ENCODE measurements at places on chromosomes 1 and 21.

DNA sequence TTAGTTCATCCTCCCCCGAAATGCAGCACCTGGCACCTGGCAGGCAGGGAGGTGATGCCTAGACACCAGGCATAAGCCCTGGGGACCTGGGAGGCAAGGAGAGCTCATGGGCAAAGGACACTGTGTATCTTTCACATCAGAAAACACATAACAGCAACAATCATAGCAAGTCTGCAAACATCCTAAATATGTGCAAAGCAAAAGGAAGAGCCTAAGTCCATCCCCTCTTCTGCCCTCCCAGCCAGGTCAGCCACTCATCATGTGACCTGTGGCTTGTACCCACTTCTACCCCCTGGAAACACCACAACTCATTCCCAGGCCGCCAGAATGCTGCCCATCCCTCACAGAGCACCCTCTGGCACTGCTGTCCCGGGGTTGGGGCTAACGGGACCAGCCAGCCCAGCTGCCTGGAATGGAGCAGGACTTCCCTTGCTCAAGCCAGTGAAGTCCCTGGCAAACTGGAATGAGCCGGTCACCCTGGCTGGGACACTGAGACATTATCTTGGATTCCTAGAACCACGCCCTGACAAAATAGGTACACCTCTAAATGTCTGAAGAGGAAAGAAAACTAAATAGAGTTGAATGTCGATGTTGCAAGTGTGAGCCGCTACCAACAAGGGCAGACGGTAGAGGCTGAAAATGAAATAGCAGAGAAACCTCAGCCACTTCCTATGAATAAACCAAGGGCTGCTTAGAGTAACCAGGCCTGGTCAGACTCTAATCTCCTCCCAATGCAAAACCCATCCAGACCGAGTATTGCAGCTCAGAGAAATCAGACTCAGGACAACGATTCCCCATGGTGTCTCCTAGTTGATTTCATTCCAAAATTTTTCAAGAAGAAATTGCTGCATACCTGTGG is 29.4 kb downstream of the TMPRSS2 start:
- DNase-seq, result no peak
- no peaks in the 10 kb centered on the region for H3K36me3 ChIP-seq
- peaks cover 7% of the 10 kb centered on the region for H3K4me1 ChIP-seq
- no peak overlapping the region for H3K27ac ChIP-seq

DNA sequence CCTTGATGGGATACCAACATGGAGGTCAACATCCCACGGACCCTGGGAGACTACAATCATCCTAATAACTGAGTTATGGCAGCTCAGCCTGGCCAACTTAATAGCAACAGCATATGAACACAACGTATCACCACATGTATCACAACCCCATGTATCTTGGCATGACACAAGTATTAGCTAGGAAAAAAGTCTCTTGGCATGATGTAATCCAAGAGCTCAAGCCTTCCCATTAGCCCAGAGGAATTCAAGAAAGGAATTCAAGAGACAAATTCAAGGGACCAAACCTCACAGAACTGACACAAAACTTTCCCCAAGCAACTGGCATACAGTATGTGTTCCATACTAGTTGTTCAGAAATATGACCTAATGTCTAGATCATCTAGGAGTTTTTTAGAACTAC is 100.9 kb upstream of the HMGB4 start:
- H3K36me3 ChIP-seq, result no peaks in the 10 kb centered on the region
- H3K27ac ChIP-seq, result no peak overlapping the region
- H3K4me3 ChIP-seq, result no peak overlapping the region
- no peaks in the 10 kb centered on the region for H3K27me3 ChIP-seq
- peaks cover 5% of the 10 kb centered on the region for H3K4me1 ChIP-seq

DNA sequence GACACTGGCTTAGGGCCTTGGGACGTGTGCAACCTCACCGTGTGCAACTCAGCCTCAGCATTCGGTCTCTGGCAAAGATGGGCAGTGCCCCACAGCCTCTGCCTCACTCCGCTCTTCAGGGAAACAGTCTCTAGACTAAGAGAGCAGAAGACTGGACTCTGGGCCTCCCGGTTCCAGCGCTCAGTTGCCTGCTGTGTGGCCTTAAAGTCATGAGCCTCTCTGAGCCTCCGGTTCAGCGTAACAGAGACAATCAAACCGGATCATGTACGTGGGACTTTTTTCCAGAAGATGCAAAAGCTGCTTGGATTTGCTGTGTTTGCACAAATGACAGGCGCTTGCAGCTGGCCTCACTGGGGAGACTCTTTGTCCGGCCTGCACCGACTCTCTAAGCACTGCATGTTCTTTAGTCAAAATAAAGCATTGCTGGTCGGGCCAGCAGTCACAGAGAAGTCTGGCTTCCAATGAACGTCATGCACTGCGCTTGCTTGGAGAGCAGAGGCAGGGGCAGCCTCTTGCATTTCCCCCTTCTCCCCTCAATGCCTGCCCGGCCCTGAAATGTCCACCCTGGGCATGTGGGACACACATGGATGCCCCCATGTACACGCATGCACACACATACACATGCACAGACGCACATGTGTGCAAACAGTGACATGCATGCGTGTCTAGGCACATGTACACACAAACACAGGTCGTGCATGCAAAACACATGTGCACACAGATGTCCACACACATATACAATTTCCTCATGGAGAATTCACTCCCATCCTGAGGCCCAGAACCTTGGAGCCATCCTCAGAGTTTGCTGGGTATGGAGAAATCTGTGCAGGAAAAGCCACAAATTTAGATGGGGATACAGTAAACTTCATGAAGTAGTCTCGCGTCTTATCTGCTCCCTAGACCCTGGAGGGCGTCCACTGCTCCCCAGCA is 152.4 kb downstream of the PRDM16 start:
- no peak overlapping the region for H3K4me3 ChIP-seq
- H3K27ac ChIP-seq, result peak overlapping the region; percentile 86
- H3K27me3 ChIP-seq, result no peaks in the 10 kb centered on the region
- DNase-seq, result no peak
- no peaks in the 10 kb centered on the region for H3K36me3 ChIP-seq
- peaks cover 40% of the 10 kb centered on the region for H3K4me1 ChIP-seq

GRCh38 chr1:3153197-3153596 is 84.2 kb downstream of the PRDM16 start:
- H3K27me3 ChIP-seq, result no peaks in the 10 kb centered on the region
- DNase-seq, result no peak
- H3K27ac ChIP-seq, result no peak overlapping the region
- H3K4me3 ChIP-seq, result no peak overlapping the region
- no peaks in the 10 kb centered on the region for H3K36me3 ChIP-seq
- H3K4me1 ChIP-seq, result peaks cover 6% of the 10 kb centered on the region

- H3K27ac ChIP-seq, result no peak overlapping the region
- H3K4me1 ChIP-seq, result peaks cover 36% of the 10 kb centered on the region
- no peaks in the 10 kb centered on the region for H3K36me3 ChIP-seq
These were observed 25.3 kb downstream of the OPTC start for GRCh38 chr1:203519053-203519840.

DNA sequence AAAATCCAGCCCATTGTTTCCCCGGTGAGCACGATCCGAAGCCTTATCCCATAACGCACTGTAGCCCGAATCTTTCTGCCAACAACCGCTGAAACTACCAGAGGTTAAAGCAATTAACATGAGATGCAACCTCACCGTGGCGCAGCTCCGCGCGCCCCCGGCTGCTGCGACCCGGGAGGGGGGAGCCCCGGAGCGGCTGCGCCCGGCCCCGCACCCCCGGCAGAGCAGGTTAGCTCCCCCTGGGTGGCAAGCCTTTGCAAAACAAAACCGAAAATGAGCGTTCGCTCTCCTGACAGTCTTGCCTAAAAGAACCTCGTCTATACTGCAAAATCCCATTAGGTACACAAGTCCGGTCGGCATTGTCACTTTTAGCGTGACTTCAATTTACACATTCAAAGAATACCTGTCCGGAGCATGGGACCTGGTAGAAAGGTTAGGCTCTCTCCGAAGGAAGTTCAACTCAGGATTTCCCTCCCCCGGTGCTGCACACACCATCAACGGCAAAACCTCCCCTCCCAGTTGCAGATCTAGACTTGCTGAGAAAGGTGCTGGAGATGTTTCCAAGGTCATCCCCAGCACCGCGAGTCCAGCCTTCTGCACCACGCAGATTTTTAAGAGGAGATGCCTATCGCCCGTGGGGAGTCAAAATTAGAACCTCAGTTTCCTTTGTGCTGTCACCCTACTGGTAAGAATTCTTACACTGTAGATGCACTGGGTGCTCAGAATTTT is 107.5 kb downstream of the ZNF281 start:
- no peaks in the 10 kb centered on the region for H3K27me3 ChIP-seq
- DNase-seq, result no peak
- H3K4me1 ChIP-seq, result peaks cover 8% of the 10 kb centered on the region
- no peaks in the 10 kb centered on the region for H3K36me3 ChIP-seq
- peak overlapping the region; percentile 66 for H3K4me3 ChIP-seq

- no peak overlapping the region for H3K27ac ChIP-seq
- no peaks in the 10 kb centered on the region for H3K36me3 ChIP-seq
- no peaks in the 10 kb centered on the region for H3K27me3 ChIP-seq
- no peak for DNase-seq
- no peak overlapping the region for H3K4me3 ChIP-seq
- peaks cover 7% of the 10 kb centered on the region for H3K4me1 ChIP-seq
These were observed 26.9 kb downstream of the NENF start for GRCh38 chr1:212459656-212460055.

DNA sequence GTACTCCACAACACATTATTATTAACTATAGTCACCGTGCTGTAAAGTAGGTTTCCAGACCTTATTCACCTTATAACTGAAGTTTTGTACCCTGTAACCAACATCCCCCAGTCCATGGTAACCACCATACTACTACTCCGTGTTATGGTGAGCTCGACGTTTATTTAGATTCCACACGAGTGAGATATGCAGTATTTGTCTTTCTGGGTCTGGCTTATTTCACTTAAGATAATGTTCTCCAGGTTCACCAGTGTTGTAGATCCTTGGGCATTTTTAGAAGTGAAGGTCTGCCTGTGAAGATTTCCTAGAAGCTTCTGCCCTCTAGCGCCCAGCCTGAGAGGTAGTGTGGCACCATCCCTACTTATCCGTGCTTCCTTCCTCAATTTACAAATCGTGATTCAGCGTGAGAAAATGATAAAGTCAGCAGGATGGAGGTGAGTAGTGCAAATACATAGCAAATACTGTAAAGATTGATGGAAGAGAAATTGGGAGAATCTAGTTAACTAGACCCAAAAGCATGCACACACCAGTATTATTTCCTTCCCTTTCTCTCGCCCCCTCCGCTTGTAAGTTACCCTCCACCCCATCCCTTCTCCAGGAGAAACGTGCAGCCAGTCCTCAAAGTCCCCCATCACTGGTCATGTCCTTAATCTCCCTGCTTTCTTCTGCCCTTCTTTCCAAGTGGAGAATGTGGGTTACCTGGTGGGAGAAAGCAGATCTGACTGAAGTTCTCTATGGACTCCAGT is 36.0 kb upstream of the DISC1 start:
- no peak overlapping the region for H3K4me3 ChIP-seq
- H3K36me3 ChIP-seq, result no peaks in the 10 kb centered on the region
- H3K27me3 ChIP-seq, result no peaks in the 10 kb centered on the region
- H3K27ac ChIP-seq, result no peak overlapping the region
- DNase-seq, result no peak

- H3K4me3 ChIP-seq, result no peak overlapping the region
- no peaks in the 10 kb centered on the region for H3K36me3 ChIP-seq
- peak overlapping the region; percentile 24 for H3K27ac ChIP-seq
These were observed 203.0 kb downstream of the TOMM20 start for GRCh38 chr1:234925440-234926263.

- no peaks in the 10 kb centered on the region for H3K36me3 ChIP-seq
- no peaks in the 10 kb centered on the region for H3K4me1 ChIP-seq
- no peak overlapping the region for H3K27ac ChIP-seq
- H3K4me3 ChIP-seq, result no peak overlapping the region
- no peak for DNase-seq
These were observed 330.2 kb downstream of the PTBP2 start for GRCh38 chr1:97051823-97052222.

- H3K27me3 ChIP-seq, result no peaks in the 10 kb centered on the region
- no peaks in the 10 kb centered on the region for H3K36me3 ChIP-seq
- H3K4me3 ChIP-seq, result no peak overlapping the region
These were observed 68.4 kb downstream of the SCCPDH start for GRCh38 chr1:246792603-246793002.

DNA sequence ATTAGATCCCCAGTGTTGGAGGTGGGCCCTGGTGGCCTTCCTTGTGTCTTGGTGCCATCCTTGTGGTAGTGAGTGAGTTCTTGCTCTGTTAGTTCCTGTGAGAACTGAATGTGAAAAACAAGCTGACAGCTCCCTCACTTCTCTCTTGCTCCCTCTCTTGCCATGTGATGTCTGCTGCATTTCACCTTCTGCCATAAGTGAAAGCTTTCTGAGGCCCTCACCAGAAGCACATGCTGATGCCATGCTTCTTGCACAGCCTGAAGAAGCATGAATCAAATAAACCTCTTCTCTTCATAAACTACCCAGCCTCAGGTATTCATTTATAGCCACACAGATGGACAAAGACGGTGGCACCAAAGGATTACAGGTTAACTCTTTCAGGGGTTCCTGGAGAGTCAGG is 166.1 kb upstream of the ETV3 start:
- no peak overlapping the region for H3K27ac ChIP-seq
- no peaks in the 10 kb centered on the region for H3K4me1 ChIP-seq
